Eye (tissue), 1 donor: ENCODE measurements at places on chromosomes 7 and 10.

DNA sequence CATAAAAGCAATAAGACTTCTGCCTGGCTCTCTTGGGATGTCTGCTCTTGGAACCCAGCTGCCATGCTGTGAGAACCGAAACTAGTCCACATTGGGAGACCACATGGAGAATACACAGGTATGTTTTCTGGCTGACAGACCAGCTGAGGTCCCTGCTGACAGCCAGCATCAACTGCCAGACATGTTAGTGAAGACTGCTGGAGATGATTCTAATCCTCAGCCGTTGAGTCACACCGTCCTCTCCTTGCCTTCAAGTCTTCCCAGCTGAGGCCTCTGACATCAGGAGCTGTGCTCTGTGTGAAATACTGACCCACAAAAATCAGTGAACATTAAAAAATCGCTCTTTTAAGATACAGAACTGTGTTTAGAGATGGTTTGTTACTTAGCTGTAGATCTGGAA is 36.9 kb upstream of the AGR2 start:
- DNase-seq = no peak

GRCh38 chr7:90869335-90869734 is 273.2 kb downstream of the CDK14 start:
- DNase-seq = no peak

DNA sequence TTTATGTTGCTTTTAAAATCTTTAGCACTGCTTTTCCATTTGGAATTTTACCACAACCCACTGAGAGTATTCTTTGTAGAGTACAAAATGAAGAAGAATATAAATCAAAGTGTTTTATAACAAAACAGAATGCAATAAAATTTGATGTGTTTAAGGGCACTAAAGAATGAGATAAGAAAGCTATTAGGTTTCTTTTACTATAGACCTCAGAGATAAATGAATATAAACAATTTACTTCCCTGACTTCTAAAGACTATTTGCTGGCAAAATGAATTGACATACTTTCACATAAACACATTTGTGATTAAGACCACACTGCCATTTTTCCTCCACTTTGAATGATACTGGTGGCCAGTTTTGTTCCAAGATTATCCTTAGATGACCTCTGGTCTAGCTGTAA is 124.5 kb downstream of the ITGA8 start:
- no peak for DNase-seq

DNA sequence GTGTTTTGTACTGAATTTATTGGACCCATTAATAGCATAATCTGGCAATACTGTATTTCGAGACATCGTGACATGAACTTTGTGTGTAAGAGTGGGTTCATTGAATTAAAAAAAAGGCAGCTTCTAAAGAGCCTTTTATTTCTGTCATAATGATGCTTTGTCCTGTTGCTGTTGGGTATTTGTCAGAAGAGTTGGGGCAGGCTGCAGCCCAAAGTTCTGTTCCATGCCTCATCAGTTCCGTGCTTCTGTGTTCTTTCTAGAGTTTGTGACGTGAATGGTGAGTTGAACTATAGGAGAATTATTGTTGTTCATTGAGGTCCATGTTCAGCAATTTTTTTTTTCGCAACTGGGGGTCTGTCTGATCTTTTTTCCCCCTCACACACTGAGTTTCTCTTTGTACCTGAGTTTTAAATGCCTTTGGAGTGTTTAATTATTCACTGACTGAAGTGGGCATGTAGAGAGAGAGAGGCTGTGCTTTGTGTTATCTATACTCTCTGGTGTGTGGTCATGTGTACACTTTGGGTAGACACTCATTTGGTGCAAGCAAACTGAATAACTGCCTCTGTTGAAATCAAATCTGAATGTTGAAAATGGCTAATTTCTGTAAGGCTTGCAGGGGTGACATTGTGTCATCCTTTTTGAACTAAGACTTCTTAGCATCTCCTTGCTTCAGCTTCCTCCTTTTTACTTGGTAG is 69.8 kb downstream of the ADD3 start:
- DNase-seq = no peak

GRCh38 chr10:29651767-29652166 is 17.0 kb upstream of the SVIL start:
- DNase-seq = no peak

GRCh38 chr7:1271656-1272055 is 39.0 kb downstream of the UNCX start:
- DNase-seq = no peak

DNA sequence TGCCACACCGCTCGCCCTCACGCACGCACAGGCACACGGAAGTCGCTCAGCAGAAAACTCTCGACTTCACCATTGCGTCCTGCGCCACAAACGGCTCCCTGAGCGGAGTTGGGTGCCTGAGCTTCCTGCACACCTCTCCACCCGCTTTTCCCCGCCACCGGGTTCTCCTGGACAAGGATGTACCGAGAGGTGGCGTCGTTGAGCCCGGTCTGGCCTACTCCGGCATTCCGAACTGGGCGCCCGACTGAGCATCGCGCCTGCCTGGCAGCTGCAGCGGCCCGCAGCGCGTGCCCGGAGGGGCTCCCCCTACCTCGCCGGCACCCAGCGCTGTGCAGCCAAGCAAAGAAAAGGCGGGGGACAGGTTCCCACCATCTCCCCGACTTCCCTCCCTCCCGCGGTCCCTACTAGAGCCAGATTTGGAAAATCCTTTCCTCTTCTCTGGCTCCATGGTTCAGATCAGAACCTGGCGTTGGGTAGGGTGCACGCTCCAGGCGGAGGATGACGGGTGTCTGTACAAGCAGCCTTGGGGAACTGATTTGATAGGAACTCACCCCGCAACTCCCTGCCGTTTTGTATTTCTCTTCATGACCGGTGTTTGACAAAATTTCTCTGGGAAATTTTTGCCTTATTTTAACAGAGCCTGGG is 1.7 kb downstream of the SORCS3 start:
- DNase-seq = peak; percentile 91

- DNase-seq = no peak
These were observed 125.6 kb downstream of the CCDC71L start for GRCh38 chr7:106535234-106535932.

DNA sequence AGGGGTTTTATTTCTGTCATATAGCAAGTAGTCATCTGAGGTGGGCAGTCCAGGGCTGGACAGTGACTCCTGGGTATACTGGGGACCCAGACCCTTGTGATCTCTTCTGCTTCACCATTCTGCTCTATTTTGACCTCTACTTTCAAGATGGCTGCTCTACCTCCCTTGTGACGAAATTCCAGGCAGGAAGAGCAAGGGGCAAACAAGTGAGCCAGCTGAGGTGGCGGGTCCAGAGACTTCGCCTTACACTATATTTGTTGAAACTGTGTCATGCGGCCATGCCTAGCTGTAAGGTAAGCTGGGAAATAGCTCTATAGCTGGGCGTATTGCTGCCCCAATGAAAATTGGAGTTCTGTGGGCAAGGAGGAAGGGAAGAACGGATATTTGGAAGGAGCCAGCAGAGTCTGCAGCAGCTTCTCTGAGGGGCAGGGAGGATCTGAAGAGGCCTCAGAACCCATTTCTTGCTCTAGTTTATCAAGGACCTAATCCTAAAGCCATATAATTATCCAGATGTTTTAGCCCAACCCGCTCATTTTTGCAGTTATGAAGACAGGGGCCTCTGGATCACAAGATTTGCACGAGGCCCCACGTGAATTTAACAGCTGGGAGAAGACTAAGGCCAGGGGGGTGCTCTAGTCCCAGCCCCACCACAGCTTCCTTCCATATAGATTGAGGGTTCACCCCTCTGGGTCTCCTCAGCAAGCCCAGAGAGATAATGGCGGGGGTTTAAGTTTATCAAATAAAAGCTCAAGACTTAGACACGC is 7.7 kb upstream of the CPA1 start:
- DNase-seq = no peak

DNA sequence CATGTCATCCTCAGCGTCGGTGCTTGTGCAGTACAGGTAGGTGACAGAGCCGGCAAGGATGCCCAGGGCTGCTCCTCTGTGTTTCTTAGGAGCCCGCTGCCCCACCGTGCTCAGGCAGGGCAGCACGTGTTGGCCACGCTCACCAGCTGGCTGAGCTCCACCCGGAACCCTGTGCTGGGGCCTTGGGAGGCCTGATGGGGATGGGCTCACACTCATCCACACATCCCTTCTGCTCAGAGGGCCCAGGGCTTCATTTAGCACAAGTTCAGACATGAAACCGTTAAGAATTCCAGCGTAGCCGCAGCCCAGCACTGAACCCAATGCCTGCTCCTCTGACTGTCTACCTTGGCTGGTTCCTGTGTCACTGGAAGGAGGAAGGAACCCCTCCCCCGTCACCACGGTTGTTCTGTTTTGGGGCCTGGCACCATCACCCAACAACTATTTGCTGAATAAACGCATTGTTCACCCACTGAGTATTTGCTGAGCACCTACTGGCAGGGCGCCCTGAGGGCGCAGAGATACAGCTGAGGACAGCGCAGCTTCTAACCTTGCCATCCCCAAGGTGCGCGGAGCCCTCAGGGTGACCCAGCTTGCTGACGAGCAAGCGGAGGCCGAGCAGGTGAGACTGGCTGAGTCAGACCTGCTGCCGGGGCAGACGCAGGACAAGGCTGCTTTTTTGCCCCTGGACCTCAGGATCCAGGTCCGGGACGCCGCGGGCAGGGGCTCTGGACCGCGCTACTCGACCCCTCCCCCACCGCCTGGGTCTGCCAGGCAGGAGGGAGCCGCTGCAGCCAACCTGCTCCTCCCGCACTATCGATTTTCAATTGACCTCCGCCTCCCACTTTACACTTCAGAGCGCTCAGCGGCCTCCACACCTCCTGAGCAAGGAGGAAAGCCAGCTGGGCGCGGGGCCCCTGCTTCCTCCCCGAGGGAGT is 50.6 kb upstream of the RET start:
- DNase-seq = peak; percentile 69

DNA sequence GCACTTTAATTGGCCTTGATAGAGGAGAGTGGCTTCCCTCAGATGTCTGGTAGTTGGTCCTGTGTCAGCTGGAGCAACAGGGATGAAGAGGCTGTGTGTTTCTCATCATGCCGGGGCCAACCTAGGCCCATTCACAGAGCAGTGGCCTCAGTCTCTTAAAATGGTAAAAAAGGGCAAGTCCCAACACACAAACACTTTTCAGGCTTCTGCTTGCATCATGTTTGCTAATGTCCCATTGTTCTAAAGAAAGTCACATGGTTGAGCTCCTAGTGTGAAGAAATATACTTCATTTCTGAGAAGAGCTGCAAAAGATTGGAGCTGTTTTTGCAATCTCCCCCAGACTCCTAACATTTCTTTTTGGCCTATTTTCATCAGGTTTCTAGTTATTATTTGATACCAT is 40.6 kb upstream of the RBAK start:
- no peak for DNase-seq
